Effector CD4-positive, alpha-beta T cell (primary cell): ENCODE measurements at places on chromosomes 7 and 10.

DNA sequence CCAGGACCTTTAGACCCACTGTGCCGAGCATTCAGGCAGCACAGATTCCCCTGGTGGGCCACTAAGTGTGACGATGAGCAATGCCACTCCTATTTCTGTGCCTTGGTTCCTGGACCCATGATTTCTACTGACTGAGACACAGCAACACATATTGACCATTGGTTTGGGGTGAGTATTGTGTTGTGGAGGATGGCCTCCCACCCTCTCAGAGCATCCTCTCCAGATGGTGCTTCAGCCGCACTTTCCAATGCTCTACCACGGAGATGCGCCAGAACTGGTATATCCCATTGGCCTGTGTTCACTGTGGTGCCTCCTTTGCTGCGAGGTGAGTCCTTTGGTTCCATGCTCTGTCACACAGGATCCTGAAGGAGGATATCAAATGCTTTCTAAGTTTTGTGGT lies 10.1 kb upstream of the GDF10 start:
- no peak for DNase-seq

DNA sequence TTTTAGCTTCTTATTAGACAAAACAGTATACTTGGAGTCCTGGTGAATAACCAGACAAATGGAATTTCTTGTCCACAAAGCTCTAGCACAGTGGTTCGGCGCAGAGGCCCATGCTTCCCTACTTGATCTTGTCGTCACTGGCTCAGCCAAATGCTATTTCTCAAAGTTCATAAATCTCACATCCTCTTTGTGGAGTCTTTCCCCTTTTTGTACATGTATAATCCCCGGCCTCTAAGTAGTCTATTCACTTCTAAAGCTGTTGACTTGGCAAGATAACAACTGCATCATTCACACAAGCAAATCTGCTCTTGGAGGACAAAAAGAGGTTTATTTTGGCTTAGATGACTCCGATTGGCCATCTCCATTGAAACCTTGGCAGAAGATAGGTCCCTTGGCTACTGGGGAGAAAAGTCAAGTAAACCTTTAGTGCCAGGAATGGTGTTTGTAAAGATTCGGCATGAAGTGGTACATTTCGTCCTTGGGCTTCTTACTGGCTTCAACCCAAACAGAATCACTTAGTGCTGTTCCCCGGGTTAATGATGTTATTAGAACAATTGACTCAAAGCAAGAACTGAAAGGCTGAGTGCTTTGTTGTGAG lies 5.1 kb upstream of the AKR1E2 start:
- no peak for DNase-seq

GRCh38 chr7:87151002-87151728 lies 1.1 kb upstream of the DMTF1 start:
- DNase-seq, result no peak

GRCh38 chr10:14173391-14173705 lies 157.4 kb downstream of the FRMD4A start:
- DNase-seq, result no peak

GRCh38 chr7:115178835-115179234 lies 256.9 kb downstream of the MDFIC start:
- no peak for DNase-seq

DNA sequence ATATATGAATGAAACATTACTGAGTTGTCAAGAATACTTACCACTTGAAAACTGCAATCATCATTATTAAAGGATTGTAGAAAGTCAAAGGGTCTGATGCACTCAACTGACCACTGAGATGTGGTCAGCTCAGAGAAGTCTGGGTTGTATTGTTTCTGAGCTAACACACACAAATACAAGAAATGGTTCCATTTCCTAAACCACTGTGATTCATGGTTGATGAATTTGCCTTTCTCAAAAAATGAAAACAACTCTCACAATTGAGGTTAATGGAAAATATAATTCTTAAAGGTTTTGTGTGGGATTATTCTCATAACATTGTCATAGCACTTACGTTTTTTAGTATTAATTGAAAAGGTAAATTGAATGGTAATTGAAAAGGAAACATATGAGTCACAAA lies 45.6 kb upstream of the TAS2R16 start:
- DNase-seq, result no peak

GRCh38 chr7:106731187-106731586 lies 70.2 kb upstream of the CCDC71L start:
- DNase-seq, result no peak

- DNase-seq, result peak; percentile 70
These were observed 14.1 kb downstream of the YAE1 start for GRCh38 chr7:39580149-39580874.

DNA sequence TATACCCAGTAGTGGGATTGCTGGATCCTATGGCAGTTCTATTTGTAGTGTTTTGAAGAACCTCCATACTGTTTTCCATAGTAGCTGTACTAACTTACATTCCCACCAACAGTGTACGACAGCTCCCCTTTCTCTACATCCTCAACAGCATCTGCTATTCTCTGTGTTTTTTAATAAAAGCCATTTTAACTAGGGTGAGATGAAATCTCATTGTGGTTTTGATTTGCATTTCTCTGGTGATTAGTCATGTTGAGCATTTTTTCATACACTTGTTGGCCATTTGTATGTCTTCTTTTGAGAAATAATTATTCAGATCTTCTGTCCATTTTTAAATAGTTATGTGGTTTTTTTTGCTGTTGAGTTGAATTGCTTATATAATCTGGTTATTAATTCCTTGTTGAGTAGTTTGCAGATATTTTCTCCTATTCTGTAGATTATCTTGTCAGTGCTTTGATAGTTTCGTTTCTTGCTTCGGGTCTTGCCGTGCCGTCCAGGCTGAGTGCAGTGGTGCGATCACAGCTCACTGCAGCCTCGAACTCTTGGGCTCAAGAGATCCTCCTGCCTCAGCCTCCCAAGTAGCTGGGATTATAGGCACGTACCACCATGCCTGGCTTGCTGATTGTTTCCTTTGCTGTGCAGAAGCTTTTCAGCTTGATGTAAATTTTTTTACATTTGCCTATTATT lies 12.0 kb downstream of the MTG1 start:
- no peak for DNase-seq

DNA sequence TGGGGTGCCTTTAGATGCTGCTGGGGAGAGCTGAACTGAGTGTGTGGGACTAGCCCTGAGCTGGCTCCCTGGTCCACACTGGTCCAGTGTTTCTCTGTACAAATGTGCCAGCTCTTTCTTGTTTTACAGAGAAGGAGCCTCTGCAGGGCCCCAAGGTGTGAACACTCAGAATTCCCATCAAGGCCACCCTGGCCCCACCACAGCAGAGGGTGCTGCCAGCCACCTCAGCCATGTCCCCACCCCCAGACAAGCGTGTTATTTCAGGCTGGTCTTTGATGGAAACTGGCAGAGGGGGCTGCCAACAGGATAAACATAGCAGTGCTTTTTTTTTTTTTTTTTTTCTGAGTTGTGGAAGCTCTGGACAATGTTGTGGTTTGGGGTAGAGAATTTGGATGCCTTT lies 68.5 kb upstream of the LRRC18 start:
- no peak for DNase-seq

DNA sequence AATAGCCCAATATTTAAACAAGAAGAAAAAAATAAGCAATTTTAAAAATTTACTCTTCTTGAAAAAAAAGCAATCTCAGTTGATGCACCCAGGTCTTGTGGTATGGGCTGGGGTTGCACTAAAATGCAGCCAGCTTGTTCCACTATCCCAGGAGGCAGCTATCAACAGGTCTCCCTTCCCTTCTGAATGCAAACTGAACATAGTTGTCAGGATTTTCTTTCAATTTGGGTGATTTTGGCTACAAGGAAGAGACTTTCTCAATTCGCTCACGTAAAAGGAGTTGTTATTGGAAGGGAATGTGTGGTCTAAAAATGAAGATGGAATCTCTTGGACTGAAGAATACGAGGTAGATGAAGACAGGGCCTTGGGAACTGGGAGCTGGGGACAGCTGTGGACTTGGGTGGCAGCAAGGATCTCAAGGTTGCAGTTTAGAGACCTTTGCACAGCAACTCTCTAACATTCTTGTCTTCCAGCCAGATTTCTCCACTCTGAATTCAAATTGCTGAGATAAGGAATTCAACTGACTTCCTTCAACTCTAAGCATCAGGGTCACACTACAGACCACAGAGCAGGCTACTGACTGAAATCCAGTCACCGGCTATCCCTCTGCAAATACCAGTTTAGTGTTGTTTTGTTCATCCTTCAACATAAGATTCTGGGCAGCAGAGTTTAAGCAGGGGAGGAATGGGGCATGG lies 3.1 kb upstream of the TMEM26 start:
- DNase-seq, result no peak

GRCh38 chr7:138207555-138207971 lies 131.3 kb downstream of the AKR1D1 start:
- DNase-seq, result no peak

- DNase-seq, result no peak
These were observed 21.2 kb downstream of the PDE1C start for GRCh38 chr7:32048970-32049491.

- DNase-seq, result peak; percentile 57
These were observed 2.5 kb downstream of the ZEB1 start for GRCh38 chr10:31321396-31321941.

- DNase-seq, result peak; percentile 29
These were observed 19.5 kb upstream of the NOM1 start for GRCh38 chr7:156929789-156930539.

DNA sequence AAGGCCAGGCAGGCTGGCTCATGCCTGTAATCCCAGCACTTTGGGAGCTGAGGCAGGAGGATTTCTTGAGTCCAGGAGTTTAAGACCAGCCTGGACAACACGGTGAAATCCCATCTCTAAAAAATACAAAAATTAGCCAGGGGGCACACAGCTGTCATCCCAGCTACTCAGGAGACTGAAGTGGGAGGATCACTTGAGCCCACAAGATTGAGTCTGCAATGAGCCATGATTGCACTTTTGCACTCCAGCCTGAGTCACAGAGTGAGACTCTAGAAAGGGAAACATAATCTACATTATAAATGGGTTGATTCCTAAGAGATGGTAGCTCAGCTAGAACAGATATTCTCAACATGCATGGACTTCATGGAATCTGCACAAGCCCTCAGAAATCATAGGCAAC lies 6.3 kb upstream of the LIPF start:
- DNase-seq, result no peak

- no peak for DNase-seq
These were observed 1.2 kb downstream of the IFIT1B start for GRCh38 chr10:89379103-89379502.

GRCh38 chr7:149728491-149729375 lies 44.7 kb downstream of the ZNF467 start:
- DNase-seq, result no peak

DNA sequence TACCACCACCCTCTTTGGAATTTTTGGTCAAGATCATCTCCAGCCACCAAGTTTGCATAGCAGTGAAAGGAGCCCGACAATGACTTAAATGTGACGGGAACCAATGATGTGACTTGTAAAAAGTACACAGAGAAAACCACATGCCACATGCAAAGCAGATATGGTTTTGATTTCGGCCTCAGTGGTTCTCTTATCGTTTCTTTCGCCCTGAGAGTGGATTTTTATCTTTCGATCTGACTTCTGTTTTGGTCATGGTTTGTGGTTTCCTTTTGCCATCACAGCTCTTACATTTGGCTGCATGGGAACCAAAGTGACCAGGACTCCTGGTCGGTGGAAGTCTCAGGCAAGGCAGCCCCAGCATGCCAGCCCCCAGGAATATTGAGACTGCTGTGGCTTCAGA lies 31.5 kb downstream of the TCF7L2 start:
- no peak for DNase-seq

DNA sequence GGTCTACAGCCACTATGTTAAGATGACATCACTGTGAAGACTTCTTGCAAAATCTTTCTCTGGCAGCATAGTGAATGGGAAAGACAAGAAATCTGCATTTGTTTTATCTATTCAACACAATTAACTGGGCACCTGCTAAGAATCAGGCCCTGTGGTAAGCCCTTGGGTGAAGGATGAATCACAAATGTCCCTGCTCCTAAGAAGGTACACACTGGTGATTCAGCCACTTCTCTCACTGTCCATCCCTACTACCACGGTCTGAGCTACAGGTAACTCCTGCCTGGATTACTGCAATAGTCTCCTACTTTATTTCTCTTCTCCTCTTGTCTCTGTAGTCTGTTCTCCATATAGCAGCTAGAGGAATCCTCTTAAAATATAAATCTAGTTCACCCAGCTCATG lies 116.1 kb downstream of the HIBADH start:
- DNase-seq, result no peak

DNA sequence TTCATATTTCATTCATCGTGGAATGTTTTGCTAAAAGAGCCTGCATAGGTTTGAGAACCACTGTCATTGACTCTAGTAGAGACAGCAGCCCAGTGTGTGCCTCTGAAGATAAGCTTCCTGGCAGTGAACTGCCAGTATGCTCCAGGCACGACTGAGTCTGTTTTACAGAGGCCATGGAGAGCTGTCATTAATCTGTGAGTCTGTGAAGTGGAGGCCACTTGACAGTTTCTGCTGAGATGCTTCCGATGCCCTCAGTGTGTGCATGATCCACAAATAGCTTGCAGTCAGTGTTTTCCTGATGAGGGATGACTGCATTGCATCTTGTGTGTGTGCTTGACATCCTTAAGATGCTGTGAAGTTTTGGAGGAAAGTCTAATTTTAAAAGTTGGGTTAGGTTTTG lies 162.2 kb downstream of the PFKFB3 start:
- DNase-seq, result no peak

DNA sequence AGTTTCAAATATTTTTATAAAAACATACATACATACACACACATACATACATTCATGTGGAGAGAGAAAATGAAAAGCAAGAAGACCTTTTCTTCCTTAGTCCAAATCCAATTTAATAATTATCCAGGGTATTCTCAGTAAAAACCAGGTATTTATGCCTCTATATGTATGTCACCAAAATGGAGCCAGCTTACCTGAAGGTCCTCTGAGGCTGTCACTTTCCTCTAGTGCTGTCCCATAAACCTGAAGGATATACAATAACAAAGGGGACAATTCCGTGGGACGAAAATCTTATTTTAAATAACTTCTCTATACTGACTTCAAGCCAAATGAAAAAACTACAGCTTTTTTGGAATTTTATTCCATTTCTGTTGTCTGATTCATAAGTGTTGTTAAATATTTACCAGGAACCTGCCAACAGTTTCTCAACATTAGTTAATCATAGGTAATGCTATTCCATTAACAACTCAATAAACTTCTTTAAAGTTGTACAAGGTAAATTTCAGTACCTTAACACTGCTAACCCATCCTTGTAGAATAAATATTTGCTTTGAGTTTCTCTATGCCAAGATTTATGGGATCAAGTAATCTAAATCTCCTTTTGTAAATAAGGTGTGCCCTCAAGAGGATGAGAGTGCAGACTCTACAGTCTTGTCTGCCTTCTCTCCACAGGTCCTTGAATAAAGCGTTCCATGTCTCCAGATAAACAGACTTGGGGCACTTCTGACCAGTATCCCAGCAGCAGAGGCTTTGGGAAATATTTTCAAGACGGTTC lies 260.3 kb downstream of the AHR start:
- no peak for DNase-seq

DNA sequence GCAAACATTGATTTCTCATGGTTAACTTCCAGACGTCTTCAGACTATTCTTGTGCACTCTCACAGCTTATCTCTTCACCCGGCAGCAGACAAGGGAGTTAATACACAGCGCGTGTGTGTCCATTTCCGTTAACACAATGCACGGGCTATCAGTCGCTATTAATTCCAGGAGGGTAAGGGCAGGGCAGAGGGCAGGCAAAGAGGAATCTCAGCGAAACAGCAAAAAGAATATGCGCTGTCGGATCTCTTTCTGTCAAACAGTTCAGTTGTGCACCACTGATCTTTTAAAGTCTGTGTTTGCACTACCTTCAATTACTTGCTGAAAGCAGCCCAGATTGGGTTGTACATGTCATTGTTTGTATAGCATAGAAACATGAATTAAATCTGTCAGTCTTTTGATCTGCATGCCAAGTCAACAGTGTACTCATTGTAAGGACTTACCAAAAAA lies 41.1 kb upstream of the CABCOCO1 start:
- no peak for DNase-seq

- DNase-seq, result no peak
These were observed 167.0 kb upstream of the PPP1R3A start for GRCh38 chr7:114085592-114086501.
